ENCODE measurements at places on chromosomes 1 and 21.

- DNase-seq: no peak
These were observed 38.7 kb downstream of the DSTYK start for GRCh38 chr1:205172729-205173366.

- DNase-seq: no peak
These were observed 1.5 kb downstream of the CCN1 start for GRCh38 chr1:85581802-85582686.

GRCh38 chr1:20190256-20191160 lies 4.2 kb upstream of the PLA2G2C start:
- no peak for DNase-seq

GRCh38 chr1:225554216-225554812 lies 98.6 kb downstream of the ENAH start:
- no peak for DNase-seq

GRCh38 chr1:46760558-46761166 lies 38.2 kb upstream of the CYP4B1 start:
- DNase-seq: no peak

DNA sequence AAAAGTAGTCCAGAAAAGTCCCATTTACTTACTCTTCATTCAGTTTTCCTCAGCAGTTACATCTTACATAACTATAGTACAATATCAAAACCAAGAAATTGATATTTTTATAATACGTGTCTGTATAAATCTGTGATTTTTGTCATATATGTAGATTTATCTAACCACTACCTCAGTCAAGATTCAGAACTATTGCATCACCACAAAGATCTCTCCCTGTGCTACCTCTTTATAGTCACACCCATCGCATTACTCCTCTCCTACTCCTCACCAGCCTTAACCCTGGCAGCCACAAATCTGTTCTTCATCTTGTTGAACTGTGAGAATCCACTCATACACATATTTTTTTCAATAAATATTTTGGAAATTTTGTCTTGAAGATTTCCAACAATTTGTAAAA lies 72.5 kb downstream of the RALGPS2 start:
- DNase-seq: no peak

GRCh38 chr1:231938711-231939110 lies 312.1 kb downstream of the DISC1 start:
- no peak for DNase-seq

DNA sequence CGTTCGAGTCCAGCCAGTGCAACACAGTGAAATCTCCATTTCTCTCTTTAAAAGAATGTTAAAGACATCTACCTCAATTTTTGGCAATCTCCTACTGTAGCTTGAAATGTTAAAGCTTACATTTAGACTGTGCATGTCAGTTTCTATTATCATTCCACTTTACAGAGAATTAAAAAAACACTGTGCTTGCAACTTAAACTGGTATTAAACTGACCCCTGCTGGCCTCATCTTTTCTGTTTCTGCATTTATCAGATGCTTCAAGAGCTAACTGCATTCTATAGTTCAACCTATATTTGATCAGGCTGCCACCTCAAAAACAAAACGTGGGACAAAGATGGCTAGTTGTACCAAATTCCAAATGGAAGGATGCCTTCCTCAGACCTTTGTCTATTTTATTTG lies 226.5 kb downstream of the SMYD3 start:
- DNase-seq: no peak

- DNase-seq: peak; percentile 79
These were observed 5.3 kb upstream of the TUFT1 start for GRCh38 chr1:151534662-151535278.

DNA sequence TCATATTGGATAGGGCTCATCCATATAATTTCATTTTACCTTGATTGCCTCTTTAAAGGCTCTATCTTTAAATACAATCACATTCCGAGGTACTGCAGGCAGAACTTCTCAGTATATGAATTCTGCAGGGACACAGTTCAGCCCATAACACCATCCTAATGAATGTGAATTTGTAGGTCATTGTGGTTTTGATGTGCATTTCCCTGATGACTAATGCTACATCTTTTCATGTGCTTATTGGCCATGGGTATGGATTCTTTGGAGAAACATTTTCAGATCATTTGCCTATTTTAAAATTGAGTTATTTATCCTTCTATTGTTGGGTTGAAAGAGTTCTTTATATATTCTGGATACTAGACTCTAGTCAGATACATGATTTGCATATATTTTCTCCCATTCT lies 9.6 kb upstream of the RPS6KC1 start:
- no peak for DNase-seq

DNA sequence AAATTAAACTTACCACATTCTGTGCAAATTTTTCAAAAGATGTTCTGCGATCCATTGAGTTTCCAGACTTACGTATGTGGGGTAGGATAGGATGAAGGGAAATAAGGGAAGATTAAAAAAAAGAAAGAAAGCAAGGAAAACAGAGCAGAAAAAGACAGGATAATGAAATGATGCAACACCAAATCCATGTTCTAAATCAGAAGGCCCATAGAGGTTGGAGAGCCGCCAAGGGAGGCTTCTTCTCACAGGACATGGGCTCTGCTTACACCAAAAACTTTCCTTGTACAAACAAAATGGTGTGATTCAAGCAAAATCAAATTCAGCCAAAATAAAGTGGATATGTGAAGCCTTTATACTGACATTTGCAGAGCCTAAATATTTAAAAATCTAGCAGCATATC lies 189.5 kb upstream of the GREM2 start:
- DNase-seq: no peak

- DNase-seq: no peak
These were observed 15.9 kb downstream of the LYPD8 start for GRCh38 chr1:248739572-248740205.

DNA sequence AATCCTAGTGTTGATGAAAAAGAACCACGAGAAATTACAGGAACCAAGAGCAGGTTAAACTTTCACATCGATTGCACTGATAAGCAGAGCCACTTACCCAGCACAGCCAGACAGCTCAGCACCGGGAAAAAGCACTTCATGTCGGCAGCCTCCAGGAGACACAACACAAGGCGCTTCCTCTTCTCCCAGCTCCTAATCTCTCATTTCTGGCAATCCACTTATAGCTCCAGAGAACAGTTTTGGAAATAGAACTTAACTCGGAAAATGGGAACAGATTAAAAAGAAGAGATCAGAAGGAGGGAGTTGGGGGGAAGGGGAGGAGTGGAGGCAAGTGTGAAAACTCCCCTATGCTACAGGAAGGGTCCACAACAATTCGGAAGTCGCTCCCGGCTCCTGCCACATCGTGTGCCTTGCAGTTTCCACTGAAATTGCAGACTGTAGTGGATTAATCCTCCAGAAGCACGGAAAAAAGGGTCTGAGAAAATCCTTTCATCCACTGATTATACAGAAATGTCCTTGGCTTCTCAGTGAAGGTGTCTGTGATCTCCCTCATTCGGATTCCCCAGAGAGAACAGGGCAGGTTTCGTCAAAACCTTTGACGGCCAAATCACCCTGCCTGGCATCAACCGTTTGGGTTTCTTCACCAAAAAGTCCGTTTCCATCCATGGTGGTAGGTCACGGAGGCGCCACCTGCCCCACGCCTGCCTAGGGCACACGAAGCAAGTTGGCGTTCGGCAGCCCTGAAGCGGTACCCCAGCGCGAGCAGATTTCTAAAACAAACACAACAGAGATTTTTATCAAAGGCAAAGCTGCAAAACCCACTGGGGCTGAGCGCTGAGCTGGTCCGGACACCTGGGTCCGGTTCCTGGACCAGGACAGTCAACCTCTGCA lies 1.1 kb downstream of the IGSF3 start:
- DNase-seq: no peak

DNA sequence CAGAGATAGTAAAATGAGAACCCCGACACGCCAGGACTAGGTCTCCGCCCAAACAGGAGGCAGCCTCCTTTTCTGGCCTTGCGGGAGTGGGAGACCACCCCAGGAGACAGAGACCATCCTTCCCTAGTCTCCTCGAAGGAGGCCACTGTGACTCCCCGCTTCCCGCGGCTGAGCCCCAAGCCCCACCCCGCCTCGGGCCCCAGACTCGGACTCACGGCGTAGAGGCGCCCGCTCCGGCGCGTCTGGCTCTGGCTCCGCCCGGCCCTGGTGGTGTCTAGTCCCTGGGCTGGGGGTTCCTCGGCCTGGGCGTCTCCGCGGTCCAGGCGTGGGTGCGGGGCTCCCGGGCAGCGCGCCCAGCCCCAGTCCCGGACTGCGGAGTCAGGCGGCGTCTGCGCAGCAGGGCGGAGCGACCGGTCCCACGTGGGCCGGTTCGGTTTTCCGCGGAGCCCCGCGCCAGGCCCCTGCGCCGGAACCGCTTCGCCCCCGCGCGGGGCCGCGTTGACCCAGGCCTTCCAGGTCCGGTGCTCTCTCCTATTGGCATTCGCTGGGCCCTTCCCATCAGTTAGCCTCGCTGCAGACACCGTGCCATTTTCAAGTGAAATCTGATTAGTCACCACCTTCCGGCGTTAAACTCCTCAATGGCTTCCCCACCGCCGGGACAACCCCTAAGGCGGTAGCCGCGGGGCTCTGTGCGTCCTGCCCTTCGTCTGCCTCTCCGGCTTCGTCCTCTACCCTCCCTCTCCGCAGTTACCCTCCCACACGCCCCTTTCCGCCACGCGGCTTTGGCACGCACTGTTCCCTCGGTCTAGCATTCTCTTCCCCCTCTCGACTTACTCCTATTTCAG lies at the start of gene C1orf216:
C1orf216 (minus strand) TSS at position 393 of the 845 bp plus-strand sequence. CDS start 2,563 bp downstream, outside the sequence.
- peak; percentile 83 for DNase-seq

DNA sequence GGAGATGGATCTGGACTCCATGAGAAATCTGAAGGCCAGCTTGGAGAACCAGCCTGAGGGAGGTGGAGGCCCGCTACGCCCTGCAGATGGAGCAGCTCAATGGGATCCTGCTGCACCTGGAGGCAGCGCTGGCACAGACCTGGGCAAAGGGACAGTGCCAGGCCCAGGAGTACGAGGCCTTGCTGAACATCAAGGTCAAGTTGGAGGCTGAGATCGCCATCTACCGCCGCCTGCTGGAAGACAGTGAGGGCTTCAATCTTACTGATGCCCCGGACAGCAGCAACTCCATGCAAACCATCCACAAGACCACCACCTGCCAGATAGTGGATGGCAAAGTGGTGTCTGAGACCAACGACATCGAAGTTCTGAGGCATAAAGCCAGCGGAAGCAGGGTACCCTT lies 601.5 kb upstream of the ZP4 start:
- no peak for DNase-seq

DNA sequence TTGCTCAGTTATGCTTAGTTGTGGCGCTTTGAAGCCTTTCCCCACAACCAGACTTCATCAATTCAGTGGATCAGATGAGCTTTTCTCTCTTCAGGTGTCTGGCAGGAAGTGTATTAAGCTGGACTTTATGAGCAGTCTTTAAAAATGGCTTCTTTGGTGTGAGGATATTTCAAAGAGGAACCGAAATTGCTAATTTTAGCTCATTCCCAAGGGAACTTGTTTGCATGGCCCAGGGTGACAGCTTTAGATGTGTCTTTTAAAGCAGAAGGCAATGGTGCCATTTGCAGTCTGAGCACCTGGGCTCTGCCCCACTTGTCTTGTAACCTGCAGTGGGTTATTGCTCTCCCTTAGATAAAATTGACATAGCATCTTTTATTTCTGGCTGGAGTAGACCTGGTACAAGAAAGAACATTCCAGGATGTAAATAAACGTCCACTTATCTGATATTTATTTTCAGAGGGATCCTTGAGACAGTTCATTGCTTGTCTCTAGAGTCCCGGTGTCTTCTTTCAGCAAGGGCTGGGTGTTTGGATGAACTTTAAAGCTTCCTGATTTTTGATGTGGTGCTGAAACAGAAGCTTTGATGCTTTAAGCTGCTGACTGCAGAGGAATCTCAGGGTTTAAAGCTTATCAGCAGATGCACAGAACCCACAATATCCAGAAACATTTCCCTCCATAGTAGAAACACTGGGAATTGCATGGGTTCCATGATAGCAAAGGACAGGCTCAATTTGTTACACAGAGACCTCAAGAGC lies 241.7 kb downstream of the ADGRL2 start:
- no peak for DNase-seq

DNA sequence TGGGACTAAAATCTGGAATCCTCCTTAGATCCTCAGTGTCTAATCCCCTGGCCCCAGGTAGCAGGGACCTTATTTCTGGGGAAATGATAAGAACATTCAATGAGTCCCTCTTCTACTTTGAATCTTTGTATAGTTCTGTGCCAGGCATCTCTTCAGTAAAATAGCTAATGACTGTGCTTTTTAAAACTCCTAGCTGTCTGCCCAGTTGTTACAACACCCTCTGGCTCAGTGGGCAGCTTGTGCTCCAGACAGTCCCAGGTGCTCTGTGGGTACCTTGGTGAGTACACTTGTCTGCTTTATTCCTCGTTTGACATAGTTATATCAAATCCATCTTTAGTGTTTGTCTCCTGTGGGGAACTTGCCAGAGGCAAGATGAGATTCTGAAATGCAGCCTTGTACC lies 18.0 kb downstream of the TGFB2 start:
- DNase-seq: no peak

- DNase-seq: no peak
These were observed 10.7 kb upstream of the PHTF1 start for GRCh38 chr1:113770031-113770430.

DNA sequence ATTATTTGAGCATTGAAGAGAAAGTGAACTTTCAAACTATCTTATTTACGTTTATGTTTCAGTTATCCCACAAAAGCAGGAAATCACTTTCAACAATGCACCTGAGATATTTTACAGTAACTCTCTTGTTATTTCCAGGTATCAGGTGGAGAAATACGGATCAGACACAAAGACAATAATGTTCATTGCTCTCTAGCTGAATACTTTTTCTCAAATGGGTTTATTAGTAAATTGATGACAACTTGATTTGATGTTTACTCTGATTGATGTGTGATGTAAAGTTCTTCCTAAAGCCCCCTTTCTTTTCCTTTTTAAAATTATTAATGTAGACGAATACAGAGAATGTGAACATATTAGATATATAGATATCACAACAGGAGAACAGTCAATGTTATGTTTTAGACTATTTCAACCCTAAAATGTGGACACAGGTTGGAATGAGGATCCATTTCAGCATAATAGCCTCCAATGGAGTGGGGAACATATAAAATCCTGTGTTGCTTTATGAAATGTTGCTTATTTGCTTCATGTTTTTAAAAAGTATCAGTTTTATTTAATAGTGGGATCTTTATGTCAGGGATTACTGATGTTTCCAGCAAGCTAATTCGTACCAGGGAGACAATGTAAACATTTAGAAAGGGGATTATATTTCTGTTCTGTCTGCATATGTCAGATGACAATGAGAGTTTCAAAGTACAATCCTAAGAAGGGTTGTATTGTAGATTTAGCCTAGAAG lies 1522.3 kb upstream of the TPTE start:
- DNase-seq: no peak

DNA sequence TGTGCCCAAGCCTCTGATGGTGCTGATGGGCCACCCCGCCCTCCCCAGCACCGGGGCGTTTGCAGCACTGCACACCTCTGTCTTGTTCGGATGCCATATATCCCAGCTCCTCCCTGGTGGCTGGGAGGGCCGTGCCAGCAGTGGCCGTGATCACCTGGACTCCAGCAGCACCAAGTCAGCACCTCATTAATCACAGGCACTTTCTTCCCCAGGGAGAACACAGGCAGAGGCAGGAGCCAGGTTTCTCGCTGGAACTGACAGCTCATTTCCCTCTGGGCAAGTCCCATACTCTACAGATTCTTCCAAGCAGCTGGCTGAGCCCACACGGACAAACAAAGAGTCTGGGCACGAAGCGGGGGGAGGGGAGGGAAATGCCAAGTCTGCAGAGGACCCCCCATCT lies 141.7 kb upstream of the EDN2 start:
- no peak for DNase-seq

All from stimulated activated CD4-positive, alpha-beta T cell treated with anti-CD3 and anti-CD28 coated beads, TNF-alpha, amount 100 ng/mL, for 24 hours (primary cell).